ENCODE measurements at places on chromosomes 3 and 15. TPM values are rescaled to one million over a fixed set of nuclear protein-coding genes. Genes with fewer than 3 reads are reported as not detected.

ENTPD3 gene
- total RNA-seq = not detected

ADAMTS7 gene
- total RNA-seq = 0.39 TPM

PLS1 gene
- total RNA-seq = 1.3 TPM

WNT7A gene
- not detected for total RNA-seq

TOMM70 gene
- total RNA-seq = 47.6 TPM

WDR49 gene
- total RNA-seq = not detected

BLOC1S6 gene
- total RNA-seq = 58.9 TPM

NT5DC2 gene
- total RNA-seq = 192 TPM

VGLL3 gene
- total RNA-seq = 142 TPM

GLDN gene
- total RNA-seq = not detected

DNA sequence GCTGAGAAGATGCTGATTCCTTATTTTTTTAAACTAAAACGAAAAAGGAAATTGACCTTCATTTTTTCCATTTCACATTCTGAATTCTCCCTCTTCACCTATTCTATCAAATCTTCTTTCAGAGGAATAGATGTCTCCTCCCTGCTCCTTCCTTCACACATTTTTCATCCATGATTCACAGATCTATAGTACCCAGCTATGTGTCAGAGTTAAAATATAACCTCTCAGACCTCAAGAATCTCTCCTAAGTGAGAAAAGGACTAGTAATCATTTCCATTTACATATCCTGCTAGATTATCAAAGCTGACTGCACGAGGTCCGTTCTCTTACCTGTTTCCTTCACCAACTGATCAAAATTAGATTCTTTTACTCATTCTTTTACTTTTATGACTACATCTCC lies 1297.6 kb upstream of the ALCAM start:
- no peak for DNase-seq

DNA sequence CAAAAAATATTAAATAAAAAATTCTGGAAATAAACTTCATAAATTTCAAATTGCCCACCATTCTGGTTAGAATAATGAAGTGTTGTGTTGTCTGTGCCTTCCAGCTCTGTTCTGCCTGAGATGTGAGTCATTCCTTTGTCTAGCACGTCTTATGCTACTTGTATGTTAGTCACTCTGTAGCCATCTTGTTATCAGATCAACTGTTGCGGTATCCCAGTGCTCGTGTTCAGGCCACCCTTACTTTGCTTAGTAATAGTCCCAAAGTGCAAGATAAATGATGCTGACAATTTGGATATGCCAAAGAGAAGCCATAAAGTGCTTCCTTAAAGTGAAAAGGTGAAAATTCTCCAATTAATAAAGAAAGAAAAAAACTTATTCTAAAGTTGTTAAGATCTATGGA lies 527.5 kb downstream of the NAALADL2 start:
- DNase-seq = peak; percentile 94

- peak; percentile 3 for DNase-seq
These were observed 105.5 kb downstream of the NLGN1 start for GRCh38 chr3:173502983-173503568.

GRCh38 chr15:62365795-62366442 lies 200.8 kb upstream of the C2CD4B start:
- no peak for DNase-seq

DNA sequence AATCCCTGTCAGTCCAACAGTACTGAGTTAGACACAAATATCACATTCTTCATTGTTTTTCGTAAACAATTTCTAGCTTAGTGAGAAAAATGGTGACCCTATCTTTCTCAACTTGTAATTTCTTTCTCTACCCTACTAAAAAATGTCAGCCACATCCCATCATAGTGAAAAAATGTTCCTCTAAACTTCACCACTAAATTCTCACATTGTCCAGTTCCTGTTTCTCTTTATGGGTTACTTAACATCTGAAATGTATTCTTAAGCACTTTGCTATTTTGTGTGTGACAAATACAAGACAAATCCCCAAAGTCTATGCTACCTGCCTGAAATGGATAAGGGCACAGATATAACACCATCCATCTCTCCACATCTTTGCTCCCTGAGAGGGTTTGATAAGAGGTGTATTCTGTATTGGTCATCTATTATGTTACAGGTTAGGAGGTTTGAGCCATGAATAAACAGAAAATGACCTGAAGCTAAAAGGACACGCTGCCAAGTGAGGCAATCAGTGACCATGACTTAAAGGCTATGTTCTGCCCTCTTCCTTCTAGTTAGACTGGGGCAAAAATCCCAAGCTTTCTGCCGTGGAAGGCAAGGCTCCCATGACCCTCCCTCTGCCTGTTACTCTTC lies 118.2 kb downstream of the GADL1 start:
- DNase-seq = no peak

DNA sequence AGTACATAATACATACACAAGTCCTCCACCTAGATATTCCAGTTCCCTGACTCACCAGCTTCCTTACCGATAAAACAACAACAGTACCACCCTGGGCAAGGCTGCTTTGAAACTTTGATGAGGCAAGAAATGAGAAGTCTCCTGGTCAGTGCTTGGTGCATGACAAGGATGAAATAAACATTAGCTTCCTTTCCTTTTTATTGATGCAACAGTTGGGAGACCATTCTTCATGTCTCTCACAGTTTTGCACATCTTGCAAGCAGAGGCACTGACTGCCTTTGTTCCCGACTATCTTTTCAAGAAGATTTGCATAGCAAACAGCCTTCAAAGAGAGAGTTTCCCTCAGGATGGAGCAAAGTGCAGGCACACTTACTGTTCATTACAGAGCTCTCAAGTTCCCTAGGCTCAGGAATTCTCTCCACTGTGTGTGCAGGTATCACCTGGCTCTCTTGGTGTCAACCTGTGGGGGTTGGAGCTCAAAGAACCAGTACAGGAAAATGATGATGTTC lies 65.2 kb downstream of the MYLK start:
- DNase-seq = peak; percentile 73

DNA sequence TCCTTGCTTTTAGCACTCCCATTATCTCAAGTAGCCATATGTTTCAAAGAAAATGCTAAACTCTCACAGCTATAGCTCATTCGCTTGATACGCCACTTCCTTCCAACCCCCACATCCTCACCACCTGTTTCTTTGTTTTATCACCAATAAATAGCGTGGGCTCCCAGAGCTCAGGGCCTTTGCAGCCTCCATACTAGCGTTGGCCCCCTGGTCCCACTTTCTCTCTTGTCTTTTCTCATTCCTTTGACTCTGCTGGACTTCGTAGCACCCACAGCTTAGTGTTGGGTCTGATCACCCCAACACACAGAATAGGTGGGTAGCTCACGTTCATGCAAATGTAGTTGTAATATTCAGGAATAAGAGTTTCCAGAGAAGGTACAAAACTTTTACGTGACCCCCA lies 4.1 kb upstream of the GPD1L start:
- DNase-seq = no peak

- no peak for DNase-seq
These were observed 16.6 kb downstream of the LYSMD4 start for GRCh38 chr15:99716540-99717095.

DNA sequence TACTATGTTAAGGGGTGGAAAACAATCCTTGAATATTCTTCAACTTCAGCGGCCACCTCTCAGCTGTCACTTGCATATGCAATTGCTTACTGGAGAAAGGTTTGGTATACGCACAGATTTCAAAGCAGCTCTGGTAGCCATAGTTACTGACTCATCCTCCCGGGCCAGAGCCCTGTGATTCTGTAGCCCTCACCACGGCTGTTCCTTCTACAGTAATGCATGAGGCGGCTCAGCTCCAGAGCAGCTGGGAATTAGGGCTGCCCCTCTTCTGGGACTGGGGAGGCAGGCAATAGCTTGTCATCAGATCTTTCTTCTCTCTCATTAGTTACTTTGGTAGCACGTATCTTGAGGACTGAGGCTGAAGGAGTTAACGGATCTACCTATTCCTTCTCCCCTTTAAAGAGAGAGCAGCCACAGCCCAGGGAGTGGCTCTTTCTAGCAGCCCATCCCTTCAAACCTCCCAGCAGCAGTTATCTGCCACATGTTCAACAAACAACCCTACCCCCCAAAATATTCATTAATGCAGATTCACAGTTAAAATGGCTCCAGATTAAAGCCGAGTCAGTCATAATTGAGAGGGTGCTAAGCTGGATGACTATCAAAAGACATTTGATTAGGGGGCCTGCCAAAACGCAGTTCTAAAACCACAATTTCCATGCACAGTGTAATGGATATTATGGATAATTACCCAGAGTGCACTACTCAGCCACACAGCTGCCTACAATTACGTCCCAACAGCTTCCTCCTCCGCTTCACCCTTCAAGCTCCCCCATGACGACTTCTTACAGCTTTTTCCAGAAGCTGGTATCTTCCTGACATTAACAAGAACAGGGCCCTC lies 54.7 kb downstream of the ETV5 start:
- DNase-seq = no peak

- DNase-seq = peak; percentile 6
These were observed 24.2 kb upstream of the LRRC34 start for GRCh38 chr3:169836942-169837275.

GRCh38 chr15:41955807-41956525 lies 16.4 kb downstream of the EHD4 start:
- DNase-seq = no peak

- no peak for DNase-seq
These were observed 25.4 kb upstream of the SRP14 start for GRCh38 chr15:40064231-40064894.

DNA sequence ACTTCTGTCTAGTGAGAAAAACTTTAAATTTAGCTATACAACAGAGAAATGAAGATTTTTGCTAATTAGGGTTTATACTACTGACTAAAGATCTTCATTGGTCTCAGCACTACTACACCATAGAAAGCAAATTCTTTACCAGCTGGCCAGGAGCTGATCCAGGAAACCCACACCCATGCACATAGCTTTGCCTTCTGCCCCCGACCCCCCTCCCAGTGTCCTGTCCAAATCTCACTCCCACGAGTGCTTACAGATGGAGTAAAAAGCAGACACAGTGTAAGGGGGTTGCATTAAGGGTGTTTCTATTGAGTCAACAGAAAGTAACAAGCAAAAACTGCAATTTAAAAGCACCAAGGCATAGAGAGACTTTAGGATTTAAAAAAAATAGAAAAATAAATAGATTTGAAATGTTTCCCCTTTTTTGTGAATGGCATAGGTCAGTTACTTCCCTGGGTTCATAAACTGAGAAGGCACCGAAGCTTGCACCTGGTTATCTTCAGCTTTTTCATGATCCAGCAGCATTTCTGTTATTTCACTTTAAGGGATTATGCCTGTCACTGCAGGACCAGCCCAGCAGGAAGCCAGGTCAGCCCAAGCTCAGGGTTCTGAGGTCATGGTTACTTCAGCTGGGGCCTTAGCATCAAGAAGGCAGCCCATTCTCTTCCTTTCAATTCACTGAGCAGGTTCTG lies 124.3 kb downstream of the CTNNB1 start:
- DNase-seq = no peak

GRCh38 chr3:160806686-160807085 lies 50.7 kb downstream of the PPM1L start:
- no peak for DNase-seq

GRCh38 chr15:69511716-69512340 lies 59.2 kb downstream of the RPLP1 start:
- DNase-seq = no peak

- DNase-seq = peak; percentile 23
These were observed 7.5 kb downstream of the ZNF148 start for GRCh38 chr3:125367403-125368230.

DNA sequence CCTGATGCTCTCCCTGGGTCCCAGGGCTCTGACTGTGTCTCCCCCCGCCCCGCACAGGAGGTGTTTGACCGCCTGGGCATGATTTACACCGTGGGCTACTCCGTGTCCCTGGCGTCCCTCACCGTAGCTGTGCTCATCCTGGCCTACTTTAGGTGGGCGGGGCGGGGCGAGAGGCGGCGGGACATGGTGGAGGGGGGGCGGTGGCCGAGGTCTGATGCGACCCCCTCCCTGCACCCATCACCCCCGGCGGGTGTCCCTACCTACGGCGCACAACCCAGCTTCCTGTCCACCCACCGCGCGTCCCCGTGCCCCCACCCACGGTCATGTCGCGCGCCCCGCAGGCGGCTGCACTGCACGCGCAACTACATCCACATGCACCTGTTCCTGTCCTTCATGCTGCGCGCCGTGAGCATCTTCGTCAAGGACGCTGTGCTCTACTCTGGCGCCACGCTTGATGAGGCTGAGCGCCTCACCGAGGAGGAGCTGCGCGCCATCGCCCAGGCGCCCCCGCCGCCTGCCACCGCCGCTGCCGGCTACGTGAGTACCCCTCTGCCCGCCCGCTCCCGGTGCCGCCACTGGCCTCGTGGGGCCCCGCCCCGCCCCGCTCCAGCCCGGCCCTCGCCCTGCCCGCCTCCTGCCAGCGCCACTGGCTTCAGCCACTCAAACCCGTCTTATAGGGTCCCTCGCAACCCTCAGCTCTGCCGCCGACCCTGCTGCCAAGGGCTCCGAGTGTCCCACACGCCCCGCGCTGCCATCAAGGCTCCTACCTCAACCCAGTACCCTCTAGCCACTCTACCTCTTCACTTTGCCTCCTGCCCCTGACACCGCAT lies 21.0 kb downstream of the PTH1R start:
- DNase-seq = no peak

DNA sequence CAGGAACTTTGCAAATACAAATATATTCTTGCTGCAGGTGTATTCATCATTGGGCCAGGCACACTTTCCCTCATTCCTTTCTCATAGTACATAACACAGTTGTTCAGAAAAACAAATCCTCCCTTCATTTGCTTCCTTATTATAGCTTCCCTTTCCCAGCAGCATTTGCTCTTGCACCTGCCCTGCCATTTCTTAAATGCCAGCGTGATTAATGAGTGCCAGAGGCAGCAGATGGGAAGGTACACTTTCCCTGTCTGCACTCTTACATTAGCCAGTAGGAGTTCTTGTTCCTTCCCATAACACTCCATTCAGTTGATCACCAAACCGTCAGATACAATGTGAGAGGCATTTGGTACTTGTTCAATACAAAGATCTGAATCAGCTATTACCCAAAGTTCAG lies 128.5 kb upstream of the GAP43 start:
- no peak for DNase-seq

- DNase-seq = no peak
These were observed 26.6 kb downstream of the USP50 start for GRCh38 chr15:50519740-50520425.

GRCh38 chr15:67253549-67254237 lies 768 bp downstream of the AAGAB start:
- no peak for DNase-seq

DNA sequence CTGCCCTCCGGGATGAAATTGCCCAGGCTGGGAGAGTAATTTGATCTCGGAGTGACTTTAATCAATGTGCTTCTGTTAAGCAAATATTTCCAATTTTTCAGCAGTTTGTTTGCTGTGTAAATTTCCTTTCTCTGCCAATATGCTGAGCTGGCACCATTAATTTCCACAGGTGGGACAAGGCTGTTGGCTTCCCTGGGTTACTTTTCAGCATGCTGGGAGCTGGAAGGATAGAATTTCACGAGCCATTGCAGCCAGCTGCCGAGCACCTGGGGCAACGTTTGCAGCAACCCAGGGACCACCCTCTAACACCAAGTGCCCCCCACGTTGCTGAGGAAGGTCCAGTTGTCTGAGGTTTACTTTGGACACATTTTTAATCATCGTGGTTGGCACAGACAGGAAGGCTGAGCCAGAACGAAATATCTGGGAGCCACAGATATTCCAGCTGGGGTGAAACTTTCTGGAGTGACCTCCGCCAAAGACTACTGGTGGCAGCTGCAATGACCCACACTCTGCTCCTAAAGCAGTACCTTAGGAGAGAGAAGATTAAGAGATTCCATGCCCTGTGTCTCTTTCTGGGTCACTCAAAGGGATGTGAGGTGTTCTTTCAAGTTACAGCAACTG lies 293.3 kb upstream of the RGMA start:
- no peak for DNase-seq
